Hindlimb muscle (tissue), 1 donor: ENCODE measurements at places on chromosomes 3 and 15.

DNA sequence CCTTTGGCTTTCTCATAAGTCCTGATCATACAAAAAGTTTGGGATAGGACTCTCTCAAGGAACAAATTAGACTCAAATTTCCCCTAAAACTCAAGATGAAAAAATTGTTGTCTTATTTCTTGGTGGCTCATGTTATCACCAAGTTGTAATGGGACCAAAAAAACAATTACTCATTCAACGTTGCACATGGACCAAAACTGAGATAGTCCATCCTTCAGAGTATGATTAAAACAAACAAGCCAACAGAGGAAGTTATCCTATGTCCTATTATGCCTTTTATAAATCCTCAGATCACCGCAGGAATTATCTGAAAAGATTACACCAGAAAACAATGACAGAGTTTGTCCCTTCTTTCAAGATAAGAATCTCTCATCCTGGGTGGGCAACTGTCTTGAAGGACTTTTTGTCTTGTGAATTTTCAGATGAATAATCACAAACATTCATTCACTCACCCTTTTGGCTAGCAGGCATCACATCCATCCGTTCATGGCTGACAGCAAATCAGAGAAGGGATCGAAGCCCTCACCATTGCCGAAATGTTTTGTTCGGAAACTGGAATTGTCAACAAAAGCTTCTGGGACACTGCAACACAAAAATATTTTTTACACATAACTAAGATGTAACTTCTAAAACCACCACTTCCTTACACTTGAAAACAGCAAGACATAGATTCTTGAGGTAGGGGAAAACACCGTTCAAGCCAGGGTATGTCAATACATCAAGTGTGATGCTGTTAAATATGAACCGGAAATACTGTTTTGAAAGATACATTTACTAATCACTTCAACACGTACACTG is 90.4 kb downstream of the FOXP1 start:
- no peak for DNase-seq

- peak; percentile 31 for DNase-seq
Observed at GRCh38 chr3:27666272-27666671, 55.9 kb downstream of the EOMES start.

DNA sequence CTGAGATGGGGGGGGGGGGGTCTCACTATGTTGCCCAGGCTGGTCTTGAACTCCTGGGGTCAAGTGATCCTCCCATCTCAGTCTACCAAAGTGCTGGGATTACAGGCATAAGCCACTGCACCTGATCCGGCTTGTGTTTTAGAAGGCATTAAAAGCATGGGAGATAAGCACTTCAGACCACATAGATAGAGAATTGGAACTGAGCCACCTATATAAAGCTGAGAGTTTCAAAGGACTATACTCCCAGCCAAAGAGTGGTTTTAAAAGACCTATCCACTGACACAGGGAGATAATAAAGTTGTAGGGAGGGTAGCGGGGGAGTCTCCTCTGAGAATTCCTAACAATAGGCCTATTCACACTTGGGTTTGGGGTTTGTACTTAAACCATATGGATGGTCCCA is 34.8 kb downstream of the DENND4A start:
- DNase-seq = no peak

- no peak for DNase-seq
Observed at GRCh38 chr3:144229330-144229729, 257.7 kb downstream of the DIPK2A start.

DNA sequence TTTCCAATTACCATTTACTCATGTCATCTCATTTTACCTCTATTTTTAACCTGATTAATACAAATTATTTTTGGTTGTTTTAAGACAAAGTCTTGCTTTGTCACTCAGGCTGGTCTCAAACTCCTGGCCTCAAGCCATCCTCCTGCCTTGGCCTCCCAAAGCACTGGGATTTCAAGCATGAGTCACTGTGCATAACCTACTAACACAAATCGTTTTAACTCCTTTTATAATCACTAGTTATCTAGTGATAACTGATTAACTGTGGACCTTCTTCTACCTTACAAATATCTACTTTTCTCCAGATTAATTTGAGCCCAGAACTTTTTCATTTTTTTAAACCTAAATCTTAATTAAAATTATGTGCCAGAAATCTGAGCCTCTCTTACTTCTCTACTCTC is 4.6 kb downstream of the ATP13A3 start:
- no peak for DNase-seq
